ENCODE measurements at places on chromosomes 11 and 22.

DNA sequence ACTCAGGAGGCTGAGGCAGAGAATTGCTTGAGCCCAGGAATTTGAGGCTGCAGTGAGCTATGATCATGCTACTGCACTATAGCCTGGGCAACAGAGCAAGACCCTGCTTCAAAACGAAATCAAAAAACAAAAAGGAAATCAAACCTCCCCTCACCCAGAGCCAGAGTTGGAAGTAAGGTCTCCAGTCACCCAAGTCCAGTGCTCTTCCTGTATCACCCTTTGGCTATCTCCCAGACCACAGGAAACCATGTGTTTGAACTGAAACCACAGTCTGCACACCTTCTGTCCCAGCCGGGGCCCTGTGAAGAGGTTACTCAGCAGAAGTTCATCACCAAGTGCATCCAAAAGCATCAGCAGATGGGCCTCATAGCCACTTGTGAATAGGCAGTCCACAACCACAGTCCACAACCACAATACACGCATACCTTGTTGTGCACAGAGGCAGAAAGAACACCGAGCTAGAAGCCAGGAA is 4.6 kb downstream of the MYH9 start:
- DNase-seq: no peak

- no peak for DNase-seq
Observed at GRCh38 chr11:64485074-64485473, 105.9 kb upstream of the SLC22A12 start.

DNA sequence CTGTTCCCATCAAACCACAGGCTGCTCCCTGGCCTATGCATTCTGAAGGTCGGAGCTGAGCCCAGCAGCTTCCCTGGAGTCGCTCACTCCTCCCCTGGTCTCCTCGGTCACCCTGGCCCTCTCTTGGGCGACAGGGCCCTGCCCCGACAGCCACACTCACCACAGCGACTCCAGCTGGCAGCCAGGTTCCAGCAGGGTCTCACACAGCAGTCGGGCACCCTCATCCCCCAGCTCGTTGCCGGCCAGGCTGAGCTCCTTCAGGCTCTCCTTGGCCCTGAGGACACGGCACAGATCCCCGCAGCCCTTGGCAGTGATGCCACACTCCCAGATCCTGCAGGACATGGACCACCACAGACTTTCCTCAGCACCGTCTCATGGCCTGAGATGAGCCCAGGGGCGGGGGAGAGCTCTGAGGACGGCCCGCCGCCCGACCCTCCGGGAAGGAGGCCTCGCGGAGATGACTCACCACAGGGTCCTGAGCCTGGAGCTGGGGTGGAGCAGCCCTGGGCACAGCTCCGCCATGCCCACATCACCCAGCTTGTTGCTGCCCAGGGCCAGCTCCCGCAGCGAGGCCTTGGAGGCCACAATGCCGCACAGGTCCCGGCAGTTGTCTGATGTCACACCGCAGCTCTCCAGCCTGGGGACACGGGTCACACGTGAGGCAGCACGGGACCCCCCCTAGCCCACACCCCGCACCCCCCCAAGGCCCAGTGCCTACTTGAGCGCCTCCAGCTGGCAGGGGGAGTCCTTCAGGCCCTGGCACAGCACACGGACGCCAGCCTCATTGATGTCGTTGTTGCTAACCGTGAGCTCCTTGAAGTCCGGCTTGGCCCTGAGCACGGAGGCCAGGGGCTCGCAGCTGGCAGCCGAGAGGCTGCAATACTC is 8.5 kb downstream of the RNH1 start:
- DNase-seq: no peak

- no peak for DNase-seq
Observed at GRCh38 chr22:38202437-38203089, 769 bp downstream of the MAFF start.

Data from cortex of kidney (tissue), 1 donor.